Activated T-helper 17 cell treated with anti-CD3 and anti-CD28 coated beads, Interleukin-2, amount 50 U/mL, for 72 hours (primary cell): ENCODE measurements at places on chromosomes 3 and 15. TPM values are rescaled to one million over a fixed set of nuclear protein-coding genes. Genes with fewer than 3 reads are reported as not detected.

The PBRM1 gene
- total RNA-seq, result 88.6 TPM

The HACL1 gene
- total RNA-seq, result 20.0 TPM

The CA12 gene
- 1.0 TPM for total RNA-seq

The EIF4E3 gene
- 25.3 TPM for total RNA-seq

The SLC22A13 gene
- total RNA-seq, result 0.99 TPM

The CCR9 gene
- total RNA-seq, result 0.15 TPM

The IDH2 gene
- 75.6 TPM for total RNA-seq

The JAGN1 gene
- 32.0 TPM for total RNA-seq

The TEX55 gene
- total RNA-seq, result not detected

The SAMMSON gene
- not detected for total RNA-seq

The CCK gene
- total RNA-seq, result not detected

The ZPLD1 gene
- total RNA-seq, result not detected

The PLCH1 gene
- total RNA-seq, result 0.24 TPM

The PIGZ gene
- total RNA-seq, result 0.82 TPM

The C3orf20 gene
- total RNA-seq, result 0.45 TPM

The CCDC54 gene
- not detected for total RNA-seq

The NAALADL2 gene
- total RNA-seq, result not detected

The CHRM5 gene
- total RNA-seq, result not detected

The TNNC1 gene
- 2.0 TPM for total RNA-seq

The FOXL2NB gene
- not detected for total RNA-seq
